Caudate nucleus (tissue), 63 donors: ENCODE measurements at places on chromosomes 2 and 18.

GRCh38 chr2:109609352-109610024, 4.3 kb downstream of the SEPTIN10 start:
- no peak for DNase-seq

- no peak for DNase-seq
Measured at GRCh38 chr2:237700512-237701032, 73.2 kb downstream of the LRRFIP1 start.

DNA sequence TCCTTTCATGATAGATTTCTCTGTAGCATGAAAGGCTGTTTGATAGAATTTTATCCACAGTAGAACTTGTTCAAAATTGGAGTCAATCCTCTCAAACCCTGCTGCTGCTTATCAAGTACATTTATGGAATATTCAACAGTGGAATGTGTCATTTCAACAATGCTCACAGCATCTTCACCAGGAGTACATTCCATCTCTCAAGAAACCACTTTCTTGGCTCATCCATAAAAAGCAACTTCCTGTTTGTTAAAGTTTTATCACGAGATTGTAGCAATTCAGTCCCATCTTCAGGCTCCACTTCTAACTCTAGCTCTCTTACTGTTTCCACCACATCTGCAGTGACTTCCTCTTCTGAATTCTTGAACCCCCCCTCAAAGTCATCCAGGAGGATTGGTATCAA, 29.4 kb downstream of the PDCL3 start:
- no peak for DNase-seq

DNA sequence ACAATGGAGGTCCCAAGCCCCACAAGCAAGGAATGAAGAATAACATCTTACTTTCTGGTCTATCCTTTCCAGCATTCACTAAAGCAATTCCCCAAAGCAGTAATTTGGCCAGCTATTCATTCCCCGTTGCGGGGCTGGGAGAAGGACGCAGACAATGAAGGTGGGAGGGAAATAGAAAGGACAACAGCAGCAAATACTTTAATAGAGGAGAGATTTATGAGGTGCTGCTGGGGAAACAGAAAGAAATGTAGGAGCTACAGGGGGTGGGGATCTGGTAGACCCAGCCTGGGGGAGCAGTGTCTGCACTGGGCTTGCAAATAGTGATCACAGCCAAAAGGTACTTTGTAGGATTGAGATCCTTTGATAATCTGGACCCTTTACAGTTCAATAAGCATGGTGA, 13.9 kb upstream of the ATL2 start:
- DNase-seq: no peak

DNA sequence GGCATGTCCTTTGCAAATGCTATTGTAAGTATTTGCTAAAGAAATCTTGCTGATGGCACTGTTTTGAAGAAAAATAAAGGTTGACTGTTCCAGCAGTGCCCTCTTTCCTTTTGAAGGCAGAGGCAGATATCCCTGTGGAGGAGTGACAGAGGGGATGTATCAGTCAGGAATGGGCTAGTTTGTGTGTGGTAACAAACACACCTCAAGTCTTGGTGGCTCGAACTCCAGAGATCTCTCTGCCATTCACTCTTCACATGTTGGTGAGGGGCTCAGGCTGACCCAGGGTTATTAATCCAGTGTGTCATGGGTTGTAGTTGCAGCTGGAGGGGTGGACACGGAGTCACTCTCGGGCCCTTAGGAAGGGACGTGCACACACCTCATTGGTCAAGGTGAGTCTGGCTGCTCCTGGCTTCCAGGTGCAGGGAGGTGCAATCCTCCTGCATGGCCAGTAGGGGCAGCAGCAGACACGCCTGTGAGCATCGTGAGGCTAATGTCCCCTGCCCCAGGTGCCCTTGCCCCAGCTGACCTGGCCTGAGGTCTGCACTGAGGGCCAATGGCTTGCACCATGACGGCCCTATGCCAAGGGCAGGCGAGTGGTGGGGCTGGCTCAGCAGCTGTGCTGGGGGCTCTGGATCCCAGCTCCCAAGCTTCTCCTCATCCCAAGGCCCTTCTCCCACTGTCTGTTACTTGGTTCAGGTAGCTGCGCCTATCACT, 146.5 kb downstream of the ASB1 start:
- no peak for DNase-seq

DNA sequence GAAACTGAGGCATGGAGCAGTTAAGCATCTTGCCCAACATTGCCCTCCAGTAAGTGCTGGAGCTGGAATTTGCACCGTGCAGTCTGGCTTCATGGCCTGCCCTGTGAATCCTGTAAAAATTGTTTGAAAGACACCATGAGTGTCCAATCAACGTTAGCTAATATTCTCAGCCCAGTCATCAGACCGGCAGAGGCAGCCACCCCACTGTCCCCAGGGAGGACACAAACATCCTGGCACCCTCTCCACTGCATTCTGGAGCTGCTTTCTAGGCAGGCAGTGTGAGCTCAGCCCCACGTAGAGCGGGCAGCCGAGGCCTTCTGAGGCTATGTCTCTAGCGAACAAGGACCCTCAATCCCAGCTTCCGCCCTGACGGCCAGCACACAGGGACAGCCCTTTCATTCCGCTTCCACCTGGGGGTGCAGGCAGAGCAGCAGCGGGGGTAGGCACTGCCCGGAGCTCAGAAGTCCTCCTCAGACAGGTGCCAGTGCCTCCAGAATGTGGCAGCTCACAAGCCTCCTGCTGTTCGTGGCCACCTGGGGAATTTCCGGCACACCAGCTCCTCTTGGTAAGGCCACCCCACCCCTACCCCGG, 1.3 kb downstream of the PROC start:
- no peak for DNase-seq

- DNase-seq: peak; percentile 8
Measured at GRCh38 chr2:64942693-64943092, 46.5 kb upstream of the SLC1A4 start.

DNA sequence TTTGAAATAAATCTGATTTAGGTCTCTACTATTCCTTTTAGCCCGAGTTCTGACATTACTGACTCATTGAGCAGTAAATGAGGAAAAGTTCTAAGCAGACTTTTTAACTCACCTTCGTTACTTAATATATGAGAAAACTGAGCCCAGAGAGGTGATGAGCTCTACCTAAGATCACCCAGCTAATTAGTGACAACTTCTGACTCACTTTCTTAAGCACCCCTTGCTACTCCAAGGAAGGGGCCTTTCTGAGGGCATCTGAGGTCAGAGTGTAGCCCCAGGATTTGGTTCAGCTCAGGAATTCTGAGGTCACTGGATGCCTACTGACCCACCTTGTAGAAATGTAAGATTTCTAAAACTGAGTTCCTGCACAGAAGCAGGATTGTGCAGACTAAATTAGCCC, 102.2 kb upstream of the FZD5 start:
- DNase-seq: no peak

DNA sequence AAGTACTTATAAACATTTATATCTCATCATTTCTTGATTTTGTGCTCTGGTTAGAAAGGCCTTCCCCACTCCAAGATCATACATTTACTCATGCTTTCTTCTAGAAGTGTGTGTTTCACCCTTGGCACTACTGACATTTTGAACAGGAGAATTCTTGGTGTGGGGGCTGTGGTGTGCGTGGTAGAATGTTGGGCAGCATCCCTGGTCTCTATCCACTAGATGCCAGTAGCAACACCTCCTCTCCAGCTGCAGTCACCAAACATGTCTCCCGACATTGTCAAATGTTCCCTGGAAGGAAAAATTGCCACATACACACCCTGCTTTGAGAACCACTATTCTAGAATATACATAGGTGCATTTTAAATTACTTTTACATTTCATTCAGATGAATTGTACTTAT, 8.7 kb upstream of the TGIF1 start:
- peak; percentile 31 for DNase-seq
